ENCODE measurements at places on chromosomes 12 and 14.
A peak's percentile ranks its signal among the peaks of the same experiment; 100 is the strongest.

- H3K4me1 ChIP-seq = no peaks in the 10 kb centered on the region
- H3K27ac ChIP-seq = no peak overlapping the region
- no peak overlapping the region for H3K4me3 ChIP-seq
- H3K36me3 ChIP-seq = no peaks in the 10 kb centered on the region
- no peak for DNase-seq
These were observed 468.7 kb downstream of the NOVA1 start for GRCh38 chr14:26128931-26129671.

GRCh38 chr12:29320295-29321085 lies 60.5 kb downstream of the ERGIC2 start:
- no peak for DNase-seq
- peaks cover 47% of the 10 kb centered on the region for H3K36me3 ChIP-seq
- no peaks in the 10 kb centered on the region for H3K4me1 ChIP-seq
- no peak overlapping the region for H3K4me3 ChIP-seq
- H3K27ac ChIP-seq = no peak overlapping the region
- peaks cover 5% of the 10 kb centered on the region for H3K27me3 ChIP-seq

DNA sequence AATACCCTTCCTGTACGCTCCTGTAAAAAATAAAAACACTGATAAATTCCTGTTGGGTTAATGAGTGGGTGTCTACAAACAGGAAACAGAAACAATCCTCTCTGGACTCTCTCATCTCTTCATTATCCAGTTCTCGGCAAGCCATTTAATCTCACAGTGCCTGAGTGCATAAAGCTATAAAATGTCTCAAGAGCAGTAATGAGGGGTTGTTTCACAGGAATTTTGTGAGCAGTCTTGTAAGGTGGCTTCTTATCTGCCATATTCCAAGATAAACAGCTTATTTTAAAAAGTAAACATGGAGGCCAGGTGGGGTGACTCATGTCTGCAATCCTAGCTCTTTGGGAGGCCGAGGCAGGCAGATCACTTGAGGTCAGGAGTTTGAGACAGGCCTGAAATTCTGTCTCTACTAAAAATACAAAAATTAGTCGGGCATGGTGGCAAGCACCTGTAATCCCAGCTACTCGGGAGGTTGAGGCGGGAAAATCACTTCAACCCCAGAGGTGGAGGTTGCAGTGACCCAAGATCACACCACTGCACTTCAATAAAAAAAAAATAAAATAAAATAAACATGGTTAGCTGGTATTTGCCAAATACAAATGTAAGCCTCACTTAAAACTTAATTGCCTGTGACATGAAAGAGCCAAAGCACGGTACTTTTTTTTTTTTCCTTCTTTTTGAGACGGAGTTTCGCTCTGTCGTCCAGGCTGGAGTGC lies 54.0 kb downstream of the CLIP1 start:
- H3K4me3 ChIP-seq = no peak overlapping the region
- H3K36me3 ChIP-seq = peaks cover 60% of the 10 kb centered on the region
- H3K27ac ChIP-seq = peak overlapping the region; percentile 96
- no peak for DNase-seq

DNA sequence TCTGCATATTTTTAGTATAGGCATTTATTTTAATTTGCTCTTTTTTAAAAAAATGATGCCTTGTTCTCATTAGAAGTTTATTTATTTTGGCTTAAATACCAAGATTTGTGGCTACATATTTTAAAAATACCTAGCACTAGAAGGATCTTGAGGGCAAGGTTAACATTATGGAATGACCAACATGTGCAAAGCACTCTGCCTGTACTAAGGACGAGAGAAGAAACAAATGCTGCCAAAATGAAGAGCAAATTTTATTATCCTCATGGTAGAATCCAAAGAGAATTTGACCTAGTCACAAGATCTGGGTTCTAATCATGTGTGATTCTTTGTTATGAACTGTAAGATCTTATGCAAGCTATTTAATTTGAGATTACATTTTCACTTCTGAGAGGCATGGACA lies 2.8 kb downstream of the CAND1 start:
- DNase-seq = no peak
- no peaks in the 10 kb centered on the region for H3K27me3 ChIP-seq
- peak overlapping the region; percentile 98 for H3K4me3 ChIP-seq
- H3K4me1 ChIP-seq = peaks cover 62% of the 10 kb centered on the region
- H3K36me3 ChIP-seq = peaks cover 46% of the 10 kb centered on the region

- peak overlapping the region; percentile 47 for H3K27ac ChIP-seq
- peaks cover 65% of the 10 kb centered on the region for H3K4me1 ChIP-seq
- H3K36me3 ChIP-seq = peaks cover 32% of the 10 kb centered on the region
- no peak for DNase-seq
These were observed 7.4 kb downstream of the RAN start for GRCh38 chr12:130879212-130879686.

DNA sequence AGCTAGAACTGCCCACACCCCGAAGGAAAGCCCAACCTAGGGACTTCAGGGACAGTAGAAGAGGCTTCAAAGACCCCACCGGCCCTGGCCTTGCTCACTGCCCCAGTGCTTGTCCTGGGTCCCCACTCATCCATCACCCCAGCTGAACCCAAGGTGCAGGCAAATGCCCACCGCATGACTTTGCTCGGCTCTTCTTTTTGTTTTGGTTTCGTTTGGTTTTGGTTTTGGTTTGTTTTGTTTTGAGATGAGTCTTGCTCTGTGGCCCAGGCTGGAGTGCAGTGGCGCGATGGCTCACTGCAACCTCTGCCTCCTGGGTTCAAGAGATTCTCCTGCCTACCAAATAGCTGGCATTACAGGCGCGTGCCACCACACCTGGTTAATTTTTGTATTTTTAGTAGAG lies 9.0 kb downstream of the CCDC85C start:
- peaks cover 78% of the 10 kb centered on the region for H3K4me1 ChIP-seq
- H3K36me3 ChIP-seq = no peaks in the 10 kb centered on the region
- H3K27me3 ChIP-seq = no peaks in the 10 kb centered on the region

DNA sequence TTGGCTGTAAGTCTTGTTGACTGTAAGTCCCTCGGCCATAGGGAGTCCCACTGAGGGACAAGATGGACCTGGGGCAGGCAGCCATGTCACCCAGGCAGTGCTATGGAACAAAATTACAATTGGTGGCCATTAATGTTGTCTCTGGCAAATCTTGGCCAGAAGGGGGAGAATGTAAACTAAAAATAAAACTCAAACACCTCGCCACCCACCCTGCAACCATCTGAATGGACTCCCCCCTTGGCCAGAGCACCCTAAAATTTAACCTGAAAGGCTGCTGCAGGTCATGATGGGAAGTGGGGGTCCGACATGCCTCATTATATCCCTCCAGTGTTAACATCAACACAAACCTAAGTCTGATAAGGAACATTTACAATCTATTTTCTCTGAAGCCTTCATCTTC lies 8.2 kb downstream of the SLC22A17 start:
- DNase-seq = no peak
- no peak overlapping the region for H3K4me3 ChIP-seq
- H3K27me3 ChIP-seq = peaks cover 1% of the 10 kb centered on the region
- H3K4me1 ChIP-seq = peaks cover 9% of the 10 kb centered on the region
- H3K36me3 ChIP-seq = peaks cover 2% of the 10 kb centered on the region
- H3K27ac ChIP-seq = no peak overlapping the region

GRCh38 chr12:46830731-46831334 lies 5.0 kb upstream of the SLC38A4 start:
- no peak overlapping the region for H3K27ac ChIP-seq
- H3K36me3 ChIP-seq = no peaks in the 10 kb centered on the region
- H3K27me3 ChIP-seq = peaks cover 89% of the 10 kb centered on the region
- peaks cover 17% of the 10 kb centered on the region for H3K4me1 ChIP-seq
- peak overlapping the region; percentile 83 for H3K4me3 ChIP-seq

- peaks cover 21% of the 10 kb centered on the region for H3K4me1 ChIP-seq
- peaks cover 6% of the 10 kb centered on the region for H3K36me3 ChIP-seq
- H3K27ac ChIP-seq = no peak overlapping the region
- no peaks in the 10 kb centered on the region for H3K27me3 ChIP-seq
These were observed 43.9 kb upstream of the GTF2A1 start for GRCh38 chr14:81264671-81265070.

GRCh38 chr12:49951411-49952240 lies 1.1 kb downstream of the AQP2 start:
- H3K27me3 ChIP-seq = peaks cover 28% of the 10 kb centered on the region
- no peak overlapping the region for H3K27ac ChIP-seq
- no peak for DNase-seq
- peaks cover 26% of the 10 kb centered on the region for H3K4me1 ChIP-seq

DNA sequence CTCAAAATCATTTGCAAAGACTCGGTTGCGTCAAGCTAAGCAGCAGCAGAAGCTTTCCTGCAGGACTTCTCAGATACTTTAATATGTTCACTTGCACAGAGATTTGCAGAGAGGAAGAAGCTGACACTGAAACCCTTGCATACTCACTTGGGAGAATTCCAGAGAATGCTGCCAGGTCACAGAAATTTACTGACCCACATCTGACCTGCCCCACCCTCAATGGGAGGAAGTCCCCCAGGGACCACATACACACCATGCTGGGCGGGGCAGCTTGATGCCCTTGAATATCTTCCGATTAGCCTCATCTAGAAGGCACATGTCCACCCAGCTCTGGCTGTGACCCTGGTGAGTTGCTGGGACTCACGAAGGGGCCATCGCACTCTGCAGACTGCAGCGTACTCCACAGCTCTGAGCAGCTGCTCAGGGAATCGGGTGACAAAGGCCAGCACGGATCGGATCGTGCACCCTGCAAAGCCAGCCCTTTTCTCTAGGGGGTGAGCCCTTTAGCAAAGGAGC lies 83.2 kb downstream of the ITPK1 start:
- H3K36me3 ChIP-seq = no peaks in the 10 kb centered on the region
- DNase-seq = peak; percentile 31
- no peaks in the 10 kb centered on the region for H3K27me3 ChIP-seq

DNA sequence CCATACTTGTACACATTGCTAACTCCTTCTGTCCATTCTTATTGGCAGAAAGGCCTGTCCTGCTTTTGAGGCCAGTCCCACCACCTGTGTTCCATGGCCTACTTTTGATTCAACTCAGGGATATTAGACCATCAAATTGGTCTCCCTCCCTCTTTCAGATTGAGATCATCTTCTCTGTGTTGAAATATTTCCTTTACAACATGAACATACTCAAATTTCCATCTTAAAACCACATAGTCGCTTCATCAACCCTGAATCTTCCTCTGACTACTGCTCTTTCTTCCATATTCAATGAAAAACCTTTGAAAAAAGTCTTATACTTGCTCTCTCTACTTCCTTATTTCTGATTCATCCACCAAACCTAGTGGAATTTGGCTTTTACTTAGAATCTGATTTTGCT lies 34.9 kb downstream of the TRMT5 start:
- DNase-seq = no peak
- peaks cover 23% of the 10 kb centered on the region for H3K36me3 ChIP-seq
- no peak overlapping the region for H3K4me3 ChIP-seq
- H3K4me1 ChIP-seq = peaks cover 20% of the 10 kb centered on the region
- H3K27me3 ChIP-seq = no peaks in the 10 kb centered on the region

DNA sequence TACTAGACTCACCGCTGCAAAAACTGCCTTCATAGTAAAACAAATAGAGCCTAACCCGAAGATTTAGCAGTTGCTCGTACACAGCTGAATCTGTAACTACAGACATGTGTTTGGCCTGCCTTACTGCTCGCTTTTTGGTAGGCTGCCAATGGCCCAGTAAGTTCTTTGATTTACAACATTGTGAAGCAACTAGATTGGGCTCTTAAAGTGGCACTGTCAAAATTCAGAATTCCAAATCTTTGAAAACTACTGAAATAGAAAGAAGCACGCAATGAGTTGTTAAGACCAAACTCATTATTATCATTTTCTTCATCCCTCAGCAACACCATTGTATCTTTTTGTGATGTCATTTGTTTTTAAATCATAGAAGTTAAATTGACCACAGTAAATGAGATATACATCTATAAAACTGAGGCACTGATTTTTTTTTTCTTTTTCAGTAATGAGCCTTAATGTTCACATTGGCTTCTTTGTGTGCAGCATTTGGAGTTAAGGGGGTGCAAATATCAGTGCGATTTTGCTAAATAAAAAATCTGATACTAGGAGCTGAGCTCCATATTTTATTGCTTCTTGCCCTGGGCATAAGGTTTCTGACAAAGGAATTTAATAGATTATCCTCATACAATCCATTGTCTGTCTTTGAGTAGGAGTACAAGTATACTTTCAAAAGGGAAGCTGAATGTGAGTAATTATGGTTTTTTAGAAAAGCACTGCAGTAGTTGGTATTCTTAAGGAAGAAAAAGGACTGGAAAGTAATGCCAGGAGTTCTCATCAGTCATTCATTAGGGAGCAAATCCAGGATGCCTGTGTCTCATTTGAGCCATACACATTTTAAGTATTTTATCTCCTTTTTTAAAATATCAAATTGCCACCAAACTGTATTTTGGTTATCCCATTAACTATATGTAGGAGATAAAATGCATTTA lies 138.5 kb downstream of the KICS2 start:
- no peak for DNase-seq
- peaks cover 14% of the 10 kb centered on the region for H3K4me1 ChIP-seq
- no peak overlapping the region for H3K27ac ChIP-seq
- no peak overlapping the region for H3K4me3 ChIP-seq
- no peaks in the 10 kb centered on the region for H3K27me3 ChIP-seq

DNA sequence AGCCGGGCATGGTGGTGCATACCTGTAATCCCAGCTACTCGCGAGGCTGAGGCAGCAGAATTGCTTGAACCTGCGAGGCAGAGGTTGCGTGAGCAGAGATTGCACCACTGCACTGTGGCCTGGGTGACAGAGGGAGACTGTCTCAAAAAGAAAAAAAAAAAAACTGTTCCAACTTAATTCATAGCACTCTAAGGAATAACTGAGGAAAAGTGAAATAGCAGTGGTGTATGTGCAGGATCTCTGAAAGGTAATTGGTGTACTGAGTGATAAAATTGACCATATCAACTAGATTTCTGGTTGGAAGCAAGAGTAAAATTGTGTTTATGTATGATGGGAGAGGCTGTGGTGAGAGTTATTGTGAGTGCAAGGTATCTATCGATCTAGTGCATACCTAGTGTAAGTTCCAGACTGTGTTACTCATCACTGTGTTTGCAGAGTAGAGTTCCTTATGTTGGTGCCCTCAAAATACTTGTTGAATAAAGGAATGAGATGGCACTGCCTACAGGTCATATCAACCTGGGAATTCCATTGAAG lies 6.3 kb downstream of the CAND1 start:
- H3K27ac ChIP-seq = peak overlapping the region; percentile 4
- no peak overlapping the region for H3K4me3 ChIP-seq
- DNase-seq = no peak
- peaks cover 66% of the 10 kb centered on the region for H3K36me3 ChIP-seq

- H3K4me3 ChIP-seq = no peak overlapping the region
- H3K36me3 ChIP-seq = no peaks in the 10 kb centered on the region
- peaks cover 9% of the 10 kb centered on the region for H3K4me1 ChIP-seq
- no peak for DNase-seq
These were observed 140.6 kb downstream of the ITPR2 start for GRCh38 chr12:26692407-26692806.

Data from nephron progenitor cell (in vitro differentiated cells).